Activated CD8-positive, alpha-beta T cell treated with anti-CD3 and anti-CD28 coated beads, Interleukin-2, amount 10 ng/mL, durations not matched to agents 7 days and 5 days (primary cell): ENCODE measurements at places on chromosomes 5 and 9. TPM values are rescaled to one million over a fixed set of nuclear protein-coding genes. Genes with fewer than 3 reads are reported as not detected.

DNA sequence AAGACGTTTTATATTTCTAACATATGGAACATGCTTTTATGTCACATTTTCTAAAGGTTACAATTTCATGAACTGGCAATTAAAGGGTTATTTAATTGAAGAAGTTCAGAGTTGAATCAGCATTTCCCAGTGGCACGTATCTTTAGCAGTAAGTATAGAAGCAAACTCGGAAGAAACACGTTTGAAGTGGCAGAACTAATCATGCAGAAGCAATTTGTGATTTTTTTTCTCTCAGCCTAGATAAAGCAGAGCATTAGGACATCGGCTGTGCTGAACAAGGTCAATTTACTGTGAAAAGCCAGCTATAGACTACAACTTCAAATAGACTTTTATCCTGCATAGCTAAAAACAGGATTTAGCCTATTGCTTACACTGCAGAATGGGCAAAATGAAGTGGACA, 104.7 kb downstream of the ISL1 start:
- no peak for DNase-seq

DNA sequence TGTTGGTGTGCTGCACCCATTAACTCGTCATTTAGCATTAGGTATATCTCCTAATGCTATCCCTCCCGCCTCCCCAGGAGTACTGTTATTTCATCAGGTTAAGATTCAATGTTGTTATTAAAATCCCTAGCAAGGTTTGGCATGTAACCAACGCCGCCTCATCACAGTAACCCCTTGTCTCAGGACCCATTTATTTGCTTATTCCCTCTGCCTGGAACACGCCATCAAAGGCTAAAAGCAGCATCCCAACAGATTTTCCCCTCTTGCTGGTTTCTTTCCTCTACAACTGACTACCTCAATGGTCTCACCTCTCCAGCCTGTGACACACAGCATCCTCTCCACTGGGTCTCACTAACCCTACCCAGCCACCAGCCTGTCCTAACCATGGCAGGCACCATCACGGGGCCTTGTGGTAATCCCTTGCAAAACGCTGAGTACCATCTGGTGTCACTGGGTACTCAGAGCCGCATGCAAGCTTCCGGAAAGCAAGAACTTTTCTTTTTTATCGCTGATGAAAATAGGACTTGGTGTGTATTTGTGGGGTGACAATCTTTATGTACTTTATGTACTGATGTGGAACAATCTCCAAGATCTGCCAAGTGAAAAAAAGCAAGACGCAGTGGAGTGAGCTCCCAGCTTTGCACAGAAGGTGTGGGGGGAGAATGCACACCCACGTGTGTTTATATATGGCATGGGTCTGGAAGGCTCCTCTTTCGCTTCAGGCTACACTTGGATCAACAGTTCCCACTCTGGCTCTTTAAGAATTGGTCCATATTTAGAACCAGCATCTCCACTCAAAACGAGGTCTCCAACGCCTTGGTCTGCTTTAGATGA, 6.1 kb downstream of the RPS14 start:
- no peak for DNase-seq

Gene PCDHB2
- total RNA-seq, result not detected

- peak; percentile 70 for DNase-seq
Observed at GRCh38 chr5:127229185-127229889, 61.3 kb upstream of the MEGF10 start.

Gene SLCO4C1
- 0.76 TPM for total RNA-seq

Gene IL33
- total RNA-seq, result not detected

GRCh38 chr5:120614531-120615180, 150.6 kb downstream of the PRR16 start:
- no peak for DNase-seq

GRCh38 chr9:85742597-85742936, 813 bp upstream of the AGTPBP1 start:
- no peak for DNase-seq

Gene NMUR2
- total RNA-seq, result not detected

Gene CTSV
- 0.29 TPM for total RNA-seq

- DNase-seq, result no peak
Observed at GRCh38 chr9:35659340-35659739, 1.2 kb downstream of the CCDC107 start.

DNA sequence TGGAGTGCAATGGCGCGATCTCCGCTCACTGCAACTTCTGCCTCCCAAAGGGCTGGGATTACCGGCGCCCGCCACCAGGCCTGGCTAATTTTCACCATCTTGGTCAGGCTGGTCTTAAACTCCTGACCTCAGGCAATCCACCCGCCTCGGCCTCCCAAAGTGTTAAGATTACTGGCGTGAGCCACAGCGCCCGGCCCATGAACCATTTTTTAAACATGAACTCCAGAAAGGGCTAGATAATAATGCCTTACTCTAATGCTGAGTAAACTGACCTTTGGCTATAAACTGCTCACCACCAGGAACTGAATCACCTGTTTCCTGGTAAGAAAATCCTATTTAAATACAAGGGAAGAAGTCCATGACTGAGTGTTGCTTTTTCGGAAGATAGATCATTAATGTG, 23.2 kb upstream of the DAB2 start:
- no peak for DNase-seq

DNA sequence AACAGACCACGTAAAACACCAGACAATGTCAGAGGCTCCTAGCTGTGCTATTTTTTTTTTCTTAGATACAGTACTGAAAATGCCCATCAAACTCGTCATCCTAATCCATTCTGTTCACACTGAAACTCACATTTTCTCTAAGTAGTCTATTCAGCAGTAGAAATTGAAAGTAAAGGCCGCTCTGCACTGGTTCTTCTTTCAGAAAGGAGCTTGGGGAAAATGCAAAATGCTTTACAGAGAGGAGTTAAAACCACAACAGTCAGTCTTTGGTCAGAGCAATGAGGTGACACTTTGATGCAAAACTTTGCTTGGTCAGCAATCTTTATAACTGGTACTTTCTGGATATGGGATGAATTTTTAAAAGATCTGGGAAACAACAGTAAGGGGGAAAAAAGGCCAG, 43.8 kb upstream of the SUSD1 start:
- peak; percentile 51 for DNase-seq

DNA sequence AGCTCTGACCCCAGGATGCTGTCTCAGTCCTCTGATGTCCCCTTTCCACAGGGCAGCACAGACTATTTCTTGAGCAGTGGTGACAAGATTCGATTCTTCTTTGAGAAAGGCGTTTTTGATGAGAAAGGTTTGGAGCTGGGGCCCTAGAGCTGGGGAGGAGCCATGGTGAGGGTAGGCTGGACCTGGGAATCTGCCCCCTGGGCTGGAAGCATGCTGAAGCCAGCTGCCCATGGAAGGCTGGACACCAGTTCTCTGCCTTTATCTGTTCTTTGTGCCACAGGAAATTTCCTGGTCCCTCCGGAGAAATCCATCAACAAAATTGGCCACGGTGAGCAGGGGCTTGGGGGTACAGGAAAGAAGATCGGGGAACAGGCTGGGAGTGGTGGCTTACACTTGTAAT, 12.9 kb downstream of the PHYHD1 start:
- DNase-seq, result no peak

- no peak for DNase-seq
Observed at GRCh38 chr9:116142706-116143492, 10.7 kb upstream of the PAPPA start.

Gene PIP5KL1
- total RNA-seq, result 2.6 TPM

GRCh38 chr5:147930769-147931168, 24.4 kb upstream of the C5orf46 start:
- DNase-seq, result no peak

Gene PCDHGA8
- total RNA-seq, result not detected

- no peak for DNase-seq
Observed at GRCh38 chr5:156826150-156826549, 23.9 kb upstream of the PPP1R2B start.

Gene SPINK7
- not detected for total RNA-seq

- no peak for DNase-seq
Observed at GRCh38 chr5:173648308-173648866, 31.9 kb upstream of the BOD1 start.

Gene PCDHA1
- not detected for total RNA-seq

- no peak for DNase-seq
Observed at GRCh38 chr5:72622170-72622760, 115.1 kb upstream of the ZNF366 start.

Gene PCDHB1
- total RNA-seq, result not detected

- DNase-seq, result no peak
Observed at GRCh38 chr9:109383356-109383755, 62.5 kb upstream of the EPB41L4B start.

DNA sequence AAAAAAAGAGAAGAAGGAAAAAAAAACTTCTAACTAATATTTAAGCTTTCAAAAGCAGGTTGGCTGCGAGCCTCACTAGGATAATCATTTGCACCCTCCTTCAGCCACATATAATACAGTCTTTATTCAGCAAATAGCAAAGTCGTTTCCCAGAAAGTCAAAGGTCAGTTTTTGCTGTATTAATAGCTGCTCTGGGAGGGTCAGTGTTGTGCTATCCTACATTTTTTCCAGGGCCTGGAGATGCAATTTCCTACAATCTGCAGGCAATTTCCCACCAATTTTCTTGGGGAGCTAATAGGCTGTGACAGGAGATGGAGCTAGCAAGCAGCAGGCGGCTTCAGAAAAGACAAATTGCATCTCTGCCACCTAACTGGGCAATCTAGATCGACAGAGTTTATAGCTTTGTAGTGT, 136.8 kb downstream of the TLE1 start:
- no peak for DNase-seq

GRCh38 chr9:129270205-129270604, 92.1 kb upstream of the IER5L start:
- DNase-seq, result peak; percentile 85

DNA sequence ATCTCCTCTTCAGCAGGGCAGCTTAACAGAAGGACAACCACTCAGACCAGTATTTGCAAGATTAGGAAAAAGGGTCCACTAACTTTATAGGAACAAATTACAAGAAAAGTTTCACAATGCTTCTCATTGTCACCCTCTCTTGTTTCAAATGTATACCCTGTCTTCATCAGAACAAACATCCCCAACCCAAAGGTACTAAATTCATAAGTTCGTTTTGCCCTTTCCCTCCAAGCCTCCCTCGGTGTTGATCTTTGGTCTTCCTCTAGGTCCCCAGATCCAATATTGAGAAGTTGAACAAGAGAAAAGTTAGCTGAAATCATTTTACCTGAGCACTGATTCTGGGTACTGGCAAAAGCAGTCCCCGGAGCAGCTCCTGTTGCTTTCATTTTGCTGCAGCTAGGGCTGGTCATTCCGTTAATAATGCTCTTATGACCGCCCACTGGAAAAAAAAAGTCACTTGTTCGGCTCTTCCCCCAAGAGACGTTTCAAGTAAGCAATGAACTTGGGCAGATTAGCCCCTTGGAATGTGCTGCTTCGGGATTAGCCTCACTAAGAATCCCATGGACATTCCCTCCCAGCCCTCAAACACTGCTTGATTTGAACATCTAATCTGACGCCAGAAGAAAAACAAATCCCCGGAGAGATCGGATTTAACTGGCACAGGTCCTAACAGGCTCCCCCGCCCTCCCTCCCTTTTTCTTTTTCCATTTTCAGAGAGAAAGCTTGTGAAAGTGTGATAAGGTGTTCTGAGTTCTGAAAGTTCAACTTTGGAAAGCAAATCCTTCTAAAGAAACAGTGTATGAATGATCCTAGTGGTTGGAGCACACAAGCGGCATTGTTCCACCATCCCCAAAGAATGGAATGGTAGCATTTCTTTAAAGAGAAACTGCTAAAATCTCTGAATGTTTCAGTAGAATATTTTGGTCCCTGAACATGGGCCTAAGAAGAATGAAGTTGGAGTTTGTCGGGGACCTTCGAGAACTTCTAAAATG, 252.5 kb downstream of the TRPM3 start:
- no peak for DNase-seq

DNA sequence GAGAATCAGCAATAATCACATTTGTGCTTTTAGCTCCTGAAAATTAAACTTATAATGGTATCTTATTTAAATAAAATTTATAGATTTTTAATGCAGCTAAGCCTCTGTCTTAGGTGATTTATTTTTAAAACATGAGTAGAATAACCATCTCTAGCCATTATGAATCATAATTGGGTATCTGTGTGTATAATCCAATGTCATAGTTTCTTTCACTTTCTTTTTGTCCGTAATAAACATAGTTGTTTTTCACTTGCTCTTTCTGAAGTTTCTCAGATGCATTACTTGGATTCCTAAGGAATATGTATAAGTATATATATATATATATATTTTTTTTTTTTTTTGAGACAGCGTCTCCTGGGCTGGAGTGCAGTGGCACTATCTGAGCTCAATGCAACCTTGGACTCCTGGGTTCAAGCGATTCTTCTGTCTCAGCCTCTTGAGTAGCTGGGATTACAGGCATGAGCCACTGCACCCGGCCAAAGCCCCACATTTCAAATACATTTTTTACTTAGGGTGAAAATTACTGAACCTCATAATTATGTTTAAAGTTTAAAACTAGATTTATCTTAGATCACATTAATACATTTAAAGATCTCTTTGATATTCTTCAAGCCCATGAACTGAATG, 377.1 kb downstream of the PRDM9 start:
- DNase-seq, result no peak

Gene ADAMTS12
- total RNA-seq, result not detected
